Fibroblast of lung (primary cell): ENCODE measurements at places on chromosomes 1 and 21. TPM values are rescaled to one million over a fixed set of nuclear protein-coding genes. Genes with fewer than 3 reads are reported as not detected.

Gene FASLG
- total RNA-seq, result not detected in 2 replicates

Gene TRIM67
- total RNA-seq, result under 0.01 and 0.17 TPM in 2 replicates

Gene C1orf53
- 1.8 and 3.0 TPM in 2 replicates for total RNA-seq

Gene NHLH2
- total RNA-seq, result not detected in 2 replicates

Gene TGFBR3
- 31.6 and 98.1 TPM in 2 replicates for total RNA-seq

Gene CFHR2
- not detected in 2 replicates for total RNA-seq

Gene DARS2
- total RNA-seq, result 12.3 and 17.8 TPM in 2 replicates

Gene OR6N2
- total RNA-seq, result not detected in 2 replicates

Gene CDA
- total RNA-seq, result 0.50 TPM in 1 of 2 replicates, not detected in the other

Gene GNG4
- under 0.01 TPM in 2 replicates for total RNA-seq

Gene PEX11B
- total RNA-seq, result 21.1 and 28.2 TPM in 2 replicates

Gene S100A2
- 1.5 and 3.6 TPM in 2 replicates for total RNA-seq

Gene FMOD
- 3.3 and 15.4 TPM in 2 replicates for total RNA-seq

Gene PRKAA2
- 4.9 and 7.1 TPM in 2 replicates for total RNA-seq

Gene SETSIP
- 0.17 and 0.26 TPM in 2 replicates for total RNA-seq

Gene USH2A
- under 0.01 TPM in 2 replicates for total RNA-seq

Gene CD84
- under 0.01 TPM in 1 of 2 replicates, not detected in the other for total RNA-seq

Gene TNNI3K
- total RNA-seq, result 0.66 and 1.0 TPM in 2 replicates

Gene SLC30A10
- total RNA-seq, result not detected in 2 replicates

Gene SPOCD1
- 30.3 and 47.2 TPM in 2 replicates for total RNA-seq

Gene UBIAD1
- 7.6 and 8.0 TPM in 2 replicates for total RNA-seq

Gene PLEKHN1
- total RNA-seq, result under 0.01 and 0.17 TPM in 2 replicates

Gene CCDC181
- total RNA-seq, result 0.66 and 0.77 TPM in 2 replicates

Gene OR2L8
- 0.17 TPM in 1 of 2 replicates, not detected in the other for total RNA-seq

Gene AUNIP
- total RNA-seq, result under 0.01 and 0.33 TPM in 2 replicates

Gene LENEP
- 0.26 TPM in 1 of 2 replicates, not detected in the other for total RNA-seq

Gene HPCA
- 0.33 TPM in 1 of 2 replicates, not detected in the other for total RNA-seq

Gene S100A12
- total RNA-seq, result not detected in 2 replicates

Gene PRELP
- 4.5 and 4.9 TPM in 2 replicates for total RNA-seq

Gene OR2T27
- total RNA-seq, result not detected in 2 replicates

Gene ALX3
- total RNA-seq, result not detected in 2 replicates

Gene CXADR
- 9.0 and 9.9 TPM in 2 replicates for total RNA-seq

Gene NDC1
- total RNA-seq, result 9.0 and 11.6 TPM in 2 replicates

Gene MYOC
- 1.2 and 2.1 TPM in 2 replicates for total RNA-seq

Gene TTLL7
- total RNA-seq, result 9.8 and 19.8 TPM in 2 replicates

Gene CFAP74
- total RNA-seq, result 0.26 TPM in 1 of 2 replicates, not detected in the other

Gene ACTA1
- total RNA-seq, result not detected in 2 replicates

Gene NFIA
- 5.4 TPM in 2 replicates for total RNA-seq

Gene DOP1B
- total RNA-seq, result 7.7 and 18.3 TPM in 2 replicates

Gene NIT1
- 24.7 and 30.6 TPM in 2 replicates for total RNA-seq

Gene KRTAP19-3
- total RNA-seq, result not detected in 2 replicates

Gene SH3BGR
- 3.3 and 6.8 TPM in 2 replicates for total RNA-seq

Gene LMX1A
- not detected in 2 replicates for total RNA-seq

Gene ERG
- under 0.01 and 0.26 TPM in 2 replicates for total RNA-seq

Gene ILDR2
- total RNA-seq, result under 0.01 TPM in 2 replicates

Gene PRAMEF20
- total RNA-seq, result not detected in 2 replicates

Gene CELSR2
- 3.1 and 3.5 TPM in 2 replicates for total RNA-seq

Gene ZBTB40
- 9.5 and 12.4 TPM in 2 replicates for total RNA-seq

Gene IFNLR1
- total RNA-seq, result under 0.01 TPM in 1 of 2 replicates, not detected in the other

Gene IER5
- 31.1 and 42.8 TPM in 2 replicates for total RNA-seq

Gene NPHS2
- total RNA-seq, result not detected in 2 replicates

Gene PAQR6
- 0.26 and 0.33 TPM in 2 replicates for total RNA-seq

Gene GPR3
- 0.17 and 0.26 TPM in 2 replicates for total RNA-seq

Gene LEFTY1
- 0.26 TPM in 1 of 2 replicates, not detected in the other for total RNA-seq

Gene FMN2
- 1.5 and 13.7 TPM in 2 replicates for total RNA-seq

Gene SPATA45
- total RNA-seq, result 0.51 and 0.83 TPM in 2 replicates
